ENCODE measurements at places on chromosomes 5 and 9. TPM values are rescaled to one million over a fixed set of nuclear protein-coding genes. Genes with fewer than 3 reads are reported as not detected.

CARD6 gene
- polyA plus RNA-seq = 0.06 TPM

FRMPD1 gene
- polyA plus RNA-seq = 0.35 TPM

SOHLH1 gene
- polyA plus RNA-seq = not detected

BNC2 gene
- polyA plus RNA-seq = 1.2 TPM

PTPRD gene
- polyA plus RNA-seq = 153 TPM

RIOK2 gene
- 20.7 TPM for polyA plus RNA-seq

Data from neural cell (in vitro differentiated cells).